Activated CD4-positive, alpha-beta T cell treated with anti-CD3 and anti-CD28 coated beads, Interleukin-2, Interleukin-4, amounts not matched to agents 100 ng/mL and 50 ng/mL, durations not matched to agents 16 hours and 8 hours (primary cell): ENCODE measurements at places on chromosomes 3 and 15.

DNA sequence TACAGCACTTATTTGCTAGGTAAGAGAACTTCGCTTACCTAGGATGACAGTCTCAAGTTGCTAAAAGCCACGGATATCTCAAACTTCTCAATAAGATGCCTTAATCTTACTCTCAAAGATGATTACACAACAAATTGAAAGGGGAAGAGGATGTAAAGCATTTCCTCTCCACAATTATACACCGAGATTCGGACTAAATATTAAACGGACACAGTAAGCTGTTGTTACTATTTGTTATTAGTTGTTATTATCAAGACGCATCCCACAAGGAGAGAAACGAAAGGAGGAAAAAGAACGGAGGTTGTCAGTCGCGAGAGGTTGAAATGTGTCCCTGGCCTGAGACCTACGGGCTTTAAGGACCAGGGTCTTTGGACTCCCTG is 660 bp downstream of the ZNF106 start:
- no peak for DNase-seq

- no peak for DNase-seq
These were observed 734 bp upstream of the WDR76 start for GRCh38 chr15:43826029-43826507.

- DNase-seq, result no peak
These were observed 6.1 kb downstream of the RHCG start for GRCh38 chr15:89490081-89490813.

GRCh38 chr3:10777627-10778026 is 38.4 kb upstream of the SLC6A11 start:
- no peak for DNase-seq

GRCh38 chr3:172189213-172189612 is 149.8 kb downstream of the FNDC3B start:
- no peak for DNase-seq

- no peak for DNase-seq
These were observed 19.4 kb upstream of the LMCD1 start for GRCh38 chr3:8482263-8482662.

- no peak for DNase-seq
These were observed 82.9 kb upstream of the GSK3B start for GRCh38 chr3:120177151-120177550.

- no peak for DNase-seq
These were observed 66.0 kb downstream of the MYO1E start for GRCh38 chr15:59306520-59307164.

GRCh38 chr3:181713676-181714612 is 2.2 kb downstream of the SOX2 start:
- no peak for DNase-seq

DNA sequence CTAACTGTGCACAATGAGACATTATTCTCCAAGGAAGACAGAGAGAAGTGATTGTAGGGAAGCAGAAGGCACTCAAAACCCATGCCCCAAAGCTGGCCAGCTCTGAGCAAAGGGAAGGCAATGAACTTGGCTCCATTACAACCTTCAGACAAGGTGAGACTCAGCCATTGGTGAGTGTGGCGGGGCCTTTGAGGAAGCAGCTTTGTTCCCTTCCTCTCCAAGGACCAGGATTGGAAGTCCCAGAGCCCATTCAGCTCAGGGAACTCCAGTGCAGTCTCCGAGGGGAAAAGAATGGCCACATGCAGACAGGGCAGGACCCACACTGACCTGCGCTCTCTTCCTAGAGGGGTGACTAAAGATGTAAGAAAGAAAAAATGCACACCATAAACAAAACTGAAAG is 23.1 kb downstream of the HEG1 start:
- no peak for DNase-seq

DNA sequence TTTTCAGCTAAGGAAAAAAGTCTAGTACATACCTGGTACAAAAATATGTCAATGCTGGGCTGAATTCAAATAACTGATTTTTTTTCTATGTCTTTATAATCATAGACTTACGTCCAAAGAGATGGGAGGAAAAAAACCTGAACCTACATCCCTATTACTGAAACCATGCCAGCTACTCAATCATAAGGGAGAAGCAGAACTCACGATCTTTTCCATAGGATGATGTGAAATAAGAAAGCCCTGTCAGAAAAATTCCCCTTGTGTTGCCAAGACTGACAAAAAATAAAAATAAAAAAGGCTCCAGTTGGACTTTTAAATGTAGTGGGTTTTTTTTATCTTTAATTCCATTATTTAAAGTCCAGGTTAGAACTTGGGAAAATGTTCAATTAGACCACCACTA is 3.3 kb downstream of the MSL2 start:
- no peak for DNase-seq

GRCh38 chr15:47405365-47406162 is 311.7 kb upstream of the SEMA6D start:
- DNase-seq, result no peak

DNA sequence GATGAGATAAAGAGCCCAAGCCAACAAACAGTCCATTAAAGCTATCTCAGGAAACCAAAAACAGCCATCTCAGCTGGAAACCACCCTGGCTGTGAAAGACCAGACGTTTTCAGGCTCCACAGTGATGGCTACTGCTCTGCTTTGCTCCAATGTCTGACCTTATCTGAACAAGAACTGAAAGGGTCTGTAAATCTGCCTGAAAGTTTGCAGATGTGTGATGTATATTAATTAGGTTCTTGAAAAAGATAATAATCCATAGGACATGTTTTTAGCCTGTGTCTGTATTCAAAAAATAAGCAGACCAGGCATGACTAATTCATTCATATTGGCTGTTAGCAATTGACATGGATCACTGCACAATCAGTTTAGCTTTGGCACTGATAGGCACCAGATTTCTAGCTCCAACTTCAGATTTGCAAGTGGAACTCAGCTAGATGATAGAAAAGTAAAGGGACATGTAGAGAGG is 611.4 kb upstream of the NAALADL2 start:
- no peak for DNase-seq

DNA sequence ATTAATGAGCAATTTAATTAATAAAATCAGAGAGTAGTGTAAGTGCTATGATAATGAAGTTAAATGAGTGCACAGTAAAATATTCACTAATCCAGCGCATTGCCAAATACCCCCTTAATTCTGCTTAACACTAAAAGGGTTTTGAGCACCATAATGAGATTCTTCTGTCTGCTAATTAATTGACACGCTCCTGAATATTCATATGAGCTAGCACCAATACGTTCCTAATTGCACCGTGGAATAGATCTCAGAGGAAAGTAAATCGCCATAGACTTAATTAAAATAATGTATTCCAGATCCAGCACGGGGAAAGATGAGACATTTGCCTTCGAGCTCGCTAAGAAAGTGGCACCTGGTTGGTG is 9.6 kb upstream of the FOXB1 start:
- no peak for DNase-seq

DNA sequence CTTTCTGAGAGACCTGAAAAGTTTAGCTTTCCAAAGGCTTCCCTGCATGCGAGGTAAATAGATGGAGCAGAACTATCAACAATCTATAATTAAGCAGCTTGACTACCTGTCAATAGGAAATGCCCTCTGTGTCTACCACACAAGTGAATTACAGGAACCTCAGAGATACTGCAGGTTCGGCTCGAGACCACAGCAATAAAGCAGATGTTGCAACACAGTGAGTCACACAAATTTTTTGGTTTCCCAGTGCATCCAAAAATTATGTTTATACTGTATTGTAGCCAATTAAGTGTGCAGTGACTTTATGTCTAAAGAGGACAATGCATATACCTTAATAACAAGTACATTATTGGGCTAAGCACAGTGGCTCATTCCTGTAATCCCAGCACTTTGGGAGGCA is 252.0 kb downstream of the UBE2E2 start:
- DNase-seq, result no peak

DNA sequence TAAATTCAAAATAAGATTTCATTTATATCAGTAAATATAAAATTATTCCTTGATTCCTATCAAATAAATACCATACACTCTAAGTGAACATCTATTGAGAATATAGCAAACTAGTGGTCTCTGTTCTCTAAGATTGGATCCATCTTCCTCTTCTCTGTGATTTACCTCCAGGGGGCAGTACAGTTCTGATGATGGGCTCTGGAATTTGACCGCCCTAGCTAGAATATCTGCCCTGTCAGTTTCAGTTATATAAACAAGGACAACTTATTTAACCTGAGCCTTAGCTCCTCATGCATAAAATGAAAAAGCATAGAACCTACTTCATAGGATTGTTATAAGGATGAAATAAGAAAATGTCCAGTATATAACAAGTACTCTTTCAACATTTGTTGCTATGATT is 171.1 kb upstream of the CCDC54 start:
- peak; percentile 42 for DNase-seq

DNA sequence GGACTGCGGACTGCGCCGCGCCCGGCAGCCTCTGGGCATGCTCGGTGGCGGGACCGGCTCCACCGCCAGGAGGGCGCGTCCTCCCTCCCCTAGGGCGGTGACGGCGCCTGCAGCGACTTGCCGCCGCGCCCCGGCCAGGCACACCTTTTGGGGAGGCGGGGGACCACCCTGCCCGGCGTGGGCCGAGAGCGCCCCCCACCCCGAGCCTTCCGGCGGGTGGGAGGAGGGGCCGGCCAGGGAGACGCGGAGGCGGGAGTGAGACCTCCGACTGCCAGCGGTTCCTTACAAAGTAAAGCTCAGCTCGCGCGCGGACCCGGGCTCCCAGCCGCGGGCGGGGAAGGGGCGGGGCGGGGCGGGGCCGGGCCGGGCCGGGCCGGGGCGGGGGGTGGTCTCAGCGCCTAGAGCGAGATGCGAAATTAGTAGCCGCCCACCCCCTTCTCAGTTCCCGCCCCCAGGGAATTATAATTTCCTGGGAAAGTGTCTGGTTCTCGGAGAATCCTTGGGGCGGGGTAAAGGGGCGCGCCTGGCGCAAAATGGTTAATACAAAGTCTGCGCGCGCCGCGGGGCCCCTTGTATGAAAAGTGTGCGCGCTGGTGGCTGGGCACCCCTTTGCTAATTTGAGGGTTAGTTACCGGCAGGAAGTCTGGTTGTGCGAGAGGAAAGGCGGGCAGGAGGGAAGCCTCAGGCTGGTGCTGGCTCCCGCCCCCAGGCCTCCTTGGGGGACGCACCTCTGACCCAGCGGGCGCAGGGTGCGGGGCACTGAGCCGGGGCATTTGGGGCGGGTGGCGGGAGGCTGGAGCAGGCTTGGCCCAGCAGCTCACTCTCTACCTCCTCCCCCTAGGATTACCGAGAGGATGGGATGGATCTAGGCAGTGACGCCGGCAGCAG is 224.8 kb upstream of the IL12A start:
- peak; percentile 47 for DNase-seq

DNA sequence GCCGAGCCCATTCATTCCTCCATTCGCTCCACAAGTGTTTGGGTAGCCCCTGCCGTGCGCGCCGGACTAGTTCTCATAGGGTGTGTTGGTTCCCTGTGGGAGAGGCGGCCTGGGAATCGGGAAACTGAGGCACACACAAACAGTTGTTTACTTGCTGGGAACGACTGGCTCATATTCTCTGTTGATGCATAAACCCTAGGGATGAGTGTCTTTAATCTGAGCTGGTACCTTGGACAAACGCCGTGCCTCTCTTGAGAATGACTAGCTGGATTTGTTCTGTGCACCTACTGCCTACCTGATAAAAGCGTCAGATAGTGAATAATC is 737 bp downstream of the DNAJA4 start:
- DNase-seq, result no peak

GRCh38 chr3:150710097-150710496 is 6.4 kb upstream of the ERICH6 start:
- no peak for DNase-seq
